H4 (cell line): ENCODE measurements at places on chromosomes 16 and 17.
A peak's percentile ranks its signal among the peaks of the same experiment; 100 is the strongest.

DNA sequence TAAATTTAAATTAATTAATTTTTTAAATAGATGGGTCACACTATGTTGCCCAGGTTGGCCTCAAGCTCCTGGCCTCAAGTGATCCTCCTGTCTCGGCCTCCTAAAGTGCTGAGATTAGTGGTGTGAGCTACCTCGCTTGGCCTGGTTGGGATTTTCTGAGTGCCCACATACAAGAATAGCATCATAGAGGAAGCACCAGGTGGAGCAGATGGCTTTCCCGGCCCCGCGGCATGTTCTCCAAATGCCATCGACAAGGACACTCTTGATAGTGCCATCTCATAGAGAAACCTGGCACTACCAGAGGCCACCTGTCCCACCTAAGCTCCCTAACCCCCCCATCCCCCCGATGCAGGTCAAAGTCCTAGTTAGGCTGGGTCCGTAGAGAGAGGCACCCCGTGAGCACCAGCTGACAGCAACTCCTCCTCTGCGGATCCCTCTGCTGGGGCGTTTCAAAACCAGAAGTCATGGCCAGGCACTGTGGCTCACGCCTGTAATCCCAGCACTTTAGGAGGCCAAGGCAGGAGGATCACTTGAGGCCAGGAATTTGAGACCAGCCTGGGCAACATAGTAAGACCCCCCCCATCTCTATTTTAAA lies 65.9 kb downstream of the DNAH3 start:
- no peak for DNase-seq

DNA sequence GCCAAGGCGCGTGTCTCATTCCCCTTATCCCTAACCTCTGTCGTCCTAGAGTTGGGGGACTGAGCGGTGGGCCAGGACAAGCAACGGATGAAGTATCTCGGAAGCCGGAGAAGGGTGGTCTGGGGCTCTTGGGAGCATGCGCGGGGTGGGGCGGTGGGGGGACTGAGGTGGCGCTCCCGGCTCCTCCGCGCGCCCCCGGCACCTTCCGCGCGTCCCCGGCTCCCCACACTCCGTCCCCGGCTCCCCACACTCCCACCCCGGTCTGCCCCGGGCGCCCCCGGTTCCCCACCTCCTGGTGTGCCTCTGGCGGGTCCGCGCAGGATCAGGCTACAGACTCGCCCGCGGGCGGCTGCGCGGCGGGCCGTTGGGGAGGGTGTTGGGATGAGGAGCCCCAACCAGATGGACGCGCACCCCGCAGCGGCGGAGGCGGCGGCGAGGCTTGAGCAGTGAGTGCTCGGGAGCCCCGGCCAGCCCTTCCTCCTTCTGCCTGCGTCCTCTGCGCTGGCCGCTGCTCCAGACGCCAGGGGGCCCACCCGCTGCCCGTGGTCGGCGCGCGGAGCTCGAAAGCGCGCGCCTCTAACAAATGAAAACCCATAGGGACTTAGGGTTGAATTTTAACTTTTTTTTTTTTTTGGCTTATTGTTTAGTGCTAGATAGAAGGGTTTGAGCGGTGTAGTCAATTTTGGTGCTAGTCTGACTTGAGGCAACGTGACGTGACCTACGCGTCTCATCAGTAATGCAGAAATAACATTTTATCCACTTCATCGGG lies 5.6 kb upstream of the CRYM start:
- no peak for DNase-seq

- DNase-seq, result no peak
Measured at GRCh38 chr17:40063187-40063771, 514 bp downstream of the THRA start.

DNA sequence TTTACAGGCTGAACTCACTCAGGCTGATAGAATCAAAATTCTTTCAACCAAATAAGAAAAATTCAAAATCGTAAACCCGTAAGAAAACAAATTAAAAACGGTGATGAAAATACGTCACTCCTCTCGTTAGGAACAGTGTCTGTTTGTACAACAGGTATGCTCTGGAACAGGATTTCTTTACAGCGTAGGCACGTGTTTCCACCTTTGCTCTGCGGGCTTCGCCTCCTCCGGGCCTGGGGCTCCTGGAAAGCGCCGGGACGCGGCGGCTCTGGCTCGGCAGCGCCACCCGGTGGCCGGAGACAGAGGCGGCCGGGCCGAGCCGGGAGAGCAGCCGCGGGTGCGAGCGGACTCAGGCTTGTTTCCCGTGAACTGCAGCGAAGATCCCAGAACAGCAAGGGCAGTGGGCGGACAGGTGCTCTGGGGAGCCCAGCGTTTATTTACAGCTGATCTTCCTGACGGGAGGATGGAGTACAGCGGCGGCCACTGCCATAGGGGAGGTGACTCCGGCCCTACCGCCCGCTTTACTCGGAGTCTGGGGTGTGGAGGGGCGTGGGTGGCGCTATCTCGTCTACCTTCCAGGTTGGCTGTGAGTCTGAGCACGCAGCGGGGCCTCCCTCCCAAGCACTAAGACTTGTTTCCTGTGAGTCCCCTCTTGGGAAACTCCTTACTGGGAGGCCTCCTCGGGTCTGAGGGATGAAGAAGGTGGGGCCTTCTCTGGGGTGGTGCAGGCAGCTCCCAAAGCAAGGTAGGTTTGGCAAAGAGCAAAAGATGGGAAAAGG lies 40.5 kb upstream of the ATP2A3 start:
- DNase-seq, result no peak

DNA sequence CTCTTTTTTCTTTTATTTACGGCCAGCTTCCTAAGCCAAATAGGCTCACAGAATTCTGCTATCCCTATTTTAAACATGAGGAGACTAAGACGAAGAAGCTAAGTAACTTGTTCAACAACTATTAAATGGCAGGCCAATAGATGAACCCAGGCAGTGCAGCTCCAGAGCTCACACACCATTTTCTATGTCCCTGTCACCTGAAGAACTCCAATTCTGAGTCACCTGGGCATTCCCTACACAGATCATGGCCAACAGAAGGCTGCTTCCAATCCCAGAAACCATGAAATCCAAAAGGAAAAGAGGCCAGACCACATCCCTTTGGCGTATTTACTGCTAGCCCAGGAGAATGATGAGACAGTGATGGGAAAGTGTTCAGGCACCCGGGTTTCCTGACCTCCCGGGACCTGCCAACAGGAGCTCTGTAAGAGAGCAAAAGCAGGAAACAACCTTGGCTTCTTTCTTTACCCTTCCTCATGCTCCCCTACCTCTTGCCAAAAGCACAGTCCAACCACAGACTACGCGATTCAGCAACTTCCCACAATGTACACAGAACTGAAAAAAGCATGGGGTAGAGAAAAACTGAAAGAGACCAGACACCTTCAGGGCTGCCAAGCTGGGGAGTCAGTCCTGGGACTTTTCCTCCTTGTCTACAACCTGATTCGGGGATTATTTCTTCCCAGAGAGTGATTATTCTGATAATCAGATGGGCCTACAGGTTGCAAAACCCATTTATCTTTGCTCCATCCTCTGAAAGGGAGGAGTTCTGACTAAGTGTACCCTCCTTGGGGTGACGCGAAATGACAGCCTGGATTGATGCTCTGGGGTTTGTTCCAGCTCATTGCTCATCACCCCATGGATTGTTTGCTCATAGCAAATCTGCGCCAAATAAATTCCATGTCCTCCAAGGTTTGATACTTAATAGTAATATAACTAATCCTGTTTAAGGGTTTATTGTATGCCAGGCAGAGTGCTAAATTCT lies 47.8 kb upstream of the HAS3 start:
- DNase-seq, result peak; percentile 25

DNA sequence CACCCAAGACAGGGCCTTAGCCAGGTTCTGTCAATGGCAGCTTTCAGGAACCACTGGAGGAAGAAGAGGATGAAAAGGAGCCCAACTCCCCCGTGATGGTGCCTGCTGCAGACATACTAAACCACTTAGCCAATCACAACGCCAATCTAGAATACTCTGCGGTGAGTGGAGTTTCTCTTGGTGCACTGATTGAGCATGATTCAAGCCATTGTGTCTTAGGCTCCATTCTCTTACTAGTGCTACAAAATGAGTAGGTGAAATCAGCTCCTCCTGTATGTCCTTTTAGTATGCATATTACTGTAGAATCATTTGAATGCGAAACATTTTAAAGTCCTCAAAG lies 1.4 kb downstream of the SETD6 start:
- DNase-seq, result no peak

DNA sequence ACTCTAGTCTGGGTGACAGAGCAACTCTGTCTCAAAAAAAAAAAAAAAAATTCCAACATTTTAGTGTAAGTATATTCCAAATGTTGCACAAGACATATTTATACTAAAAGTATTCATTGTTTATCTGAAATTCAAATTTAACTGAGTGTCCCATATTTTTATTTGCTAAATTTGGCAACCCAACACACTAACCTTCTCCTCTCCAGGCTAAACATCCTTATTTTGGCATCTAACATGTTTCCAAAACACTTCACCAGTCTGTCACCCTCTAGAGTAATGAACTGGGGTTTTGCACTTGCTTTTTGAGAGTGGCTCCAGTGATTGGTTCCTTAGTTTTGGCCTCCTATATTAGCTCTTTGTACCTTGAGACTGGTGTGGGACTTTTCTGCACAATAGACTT lies 243.4 kb upstream of the SALL1 start:
- no peak for DNase-seq

GRCh38 chr17:82647593-82648164 lies 565 bp downstream of the WDR45B start:
- no peak for DNase-seq

DNA sequence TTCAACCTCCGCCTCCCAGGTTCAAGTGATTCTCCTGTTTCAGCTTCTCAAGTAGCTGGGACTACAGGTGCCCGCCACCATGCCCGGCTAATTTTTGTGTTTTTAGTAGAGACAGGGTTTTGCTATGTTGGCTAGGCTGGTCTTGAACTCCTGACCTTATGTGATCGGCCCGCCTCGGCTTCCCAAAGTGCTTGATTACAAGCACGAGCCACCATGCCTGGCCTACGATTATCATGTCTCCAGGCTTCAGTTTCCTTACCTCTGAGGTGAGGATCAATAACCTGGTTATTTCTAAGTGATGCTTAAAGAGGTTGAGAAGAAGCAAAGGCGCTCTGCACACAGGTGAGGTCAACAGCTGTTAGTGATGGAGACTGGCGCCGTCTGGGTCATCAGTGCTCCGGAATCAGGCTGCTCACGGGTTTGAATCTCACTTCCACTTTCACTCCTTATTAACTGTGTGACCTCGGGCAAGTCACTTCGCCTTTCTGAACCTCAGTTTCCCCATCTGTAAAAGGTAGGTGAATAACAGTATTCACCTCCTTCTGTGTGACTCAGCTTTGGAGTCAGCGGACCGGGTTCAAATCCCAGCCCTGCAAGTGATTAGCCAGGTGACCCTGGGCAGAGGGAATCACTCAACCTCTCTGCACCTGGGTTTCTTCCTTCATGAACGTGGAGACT lies 745 bp upstream of the ABCC1 start:
- DNase-seq, result no peak

- no peak for DNase-seq
Measured at GRCh38 chr17:773467-774312, 8.4 kb downstream of the GLOD4 start.

DNA sequence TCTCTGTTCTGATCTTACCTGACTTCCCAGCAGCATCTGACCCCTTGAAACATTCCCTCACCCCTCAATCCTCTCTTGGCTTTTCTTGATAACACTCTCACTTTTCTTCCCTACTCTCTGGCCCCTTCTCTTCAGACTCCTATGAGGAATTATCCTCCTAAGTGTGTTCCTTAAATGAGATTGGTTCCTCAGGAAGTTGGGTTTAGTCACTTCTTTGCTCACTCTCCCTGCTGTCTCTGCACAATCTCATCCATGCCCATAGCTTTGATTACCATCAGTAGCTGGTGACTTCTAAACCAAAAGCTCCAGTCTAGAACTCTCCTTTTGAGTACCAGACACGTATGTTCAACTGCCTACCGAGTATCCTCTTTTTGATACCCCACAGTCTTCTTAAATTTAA lies 13.0 kb downstream of the MED24 start:
- no peak for DNase-seq

DNA sequence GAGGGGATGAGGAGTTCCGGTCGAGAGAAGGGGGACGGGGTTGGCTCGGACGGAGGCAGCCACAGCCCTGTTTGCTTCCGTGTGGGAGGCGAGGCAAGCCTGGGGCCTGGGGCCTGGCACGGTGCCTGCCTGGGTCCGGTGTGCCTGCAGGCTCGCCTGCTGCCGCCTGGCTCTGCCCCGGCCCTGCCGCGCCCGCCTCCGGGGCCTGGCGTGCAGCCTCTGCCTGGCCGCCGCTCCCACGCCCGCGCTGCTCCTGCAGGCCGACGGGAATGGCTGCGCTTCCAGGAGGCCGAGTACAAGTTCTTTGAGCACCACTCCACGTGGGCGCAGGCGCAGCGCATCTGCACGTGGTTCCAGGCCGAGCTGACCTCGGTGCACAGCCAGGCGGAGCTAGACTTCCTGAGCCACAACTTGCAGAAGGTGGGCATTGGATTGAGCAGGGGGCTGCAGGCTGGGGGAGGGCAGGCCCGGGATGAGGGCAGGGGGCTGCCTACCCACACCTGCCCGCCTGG lies 53.1 kb downstream of the MRC2 start:
- DNase-seq, result no peak

DNA sequence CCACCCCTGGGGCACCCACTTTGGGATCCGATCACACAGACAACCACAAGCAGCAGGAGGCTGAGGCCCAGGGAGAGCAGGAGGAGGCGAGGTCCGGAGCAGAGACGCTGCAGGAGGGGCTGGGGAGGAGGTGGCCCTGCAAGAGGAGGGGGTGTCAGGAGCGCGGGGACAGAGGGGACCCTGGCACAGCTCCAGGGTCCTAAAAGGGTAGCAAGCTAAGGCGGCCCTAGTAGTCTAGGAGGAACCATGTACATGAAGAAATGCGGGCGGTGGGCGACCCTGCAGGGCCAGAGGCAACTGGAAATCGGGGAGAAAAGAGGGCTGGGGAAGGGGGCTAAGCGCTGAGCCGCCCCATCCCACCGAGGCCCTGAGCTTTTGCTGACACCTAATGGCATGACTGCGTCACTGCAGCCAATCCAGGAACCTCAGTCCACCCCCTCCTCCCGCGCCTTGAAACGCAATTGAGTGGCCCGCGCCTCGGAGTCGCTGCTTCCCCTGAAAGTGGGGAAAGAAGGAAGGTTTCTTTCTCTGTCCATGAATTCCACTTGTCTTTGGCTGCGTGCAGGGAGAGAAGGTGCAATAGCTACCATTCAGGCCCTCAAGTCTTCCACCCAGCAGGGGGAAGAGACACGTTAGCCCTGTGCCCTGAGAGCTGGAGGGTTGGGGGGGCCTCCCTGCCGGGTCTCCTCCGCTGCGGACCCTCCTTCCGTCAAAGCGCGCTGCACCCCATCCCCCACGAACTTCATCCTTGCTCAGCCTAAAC lies 1.8 kb downstream of the ASGR1 start:
- peak; percentile 43 for DNase-seq

DNA sequence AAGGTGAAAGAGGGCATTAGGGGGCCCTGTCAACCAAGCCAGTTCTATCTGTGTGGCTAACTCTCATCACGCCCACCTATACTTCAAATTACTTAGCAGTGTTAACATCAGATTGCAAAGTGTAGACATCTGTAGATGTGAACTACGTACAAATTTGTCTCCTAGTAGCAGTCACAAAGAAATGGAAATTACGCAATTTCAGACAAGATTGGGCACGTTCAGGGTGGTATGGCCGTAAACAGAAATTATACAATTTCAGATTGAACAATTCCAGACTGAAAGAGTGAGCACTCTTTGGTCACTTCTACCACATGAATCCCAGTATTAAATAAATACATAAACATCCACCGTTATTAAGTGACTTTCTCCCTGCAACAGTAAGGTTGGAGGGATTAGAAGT lies 592.7 kb upstream of the PSMD7 start:
- DNase-seq, result no peak

GRCh38 chr17:43790311-43790940 lies 10.2 kb downstream of the CFAP97D1 start:
- no peak for DNase-seq
